Aorta (tissue), 5 donors: ENCODE measurements at places on chromosomes 2 and 18. TPM values are rescaled to one million over a fixed set of nuclear protein-coding genes. Genes with fewer than 3 reads are reported as not detected.

The IL36B gene
- not detected for total RNA-seq

The BMP10 gene
- not detected for total RNA-seq

The SLC9A2 gene
- not detected for total RNA-seq

The TNS1 gene
- total RNA-seq: 1,456 TPM

DNA sequence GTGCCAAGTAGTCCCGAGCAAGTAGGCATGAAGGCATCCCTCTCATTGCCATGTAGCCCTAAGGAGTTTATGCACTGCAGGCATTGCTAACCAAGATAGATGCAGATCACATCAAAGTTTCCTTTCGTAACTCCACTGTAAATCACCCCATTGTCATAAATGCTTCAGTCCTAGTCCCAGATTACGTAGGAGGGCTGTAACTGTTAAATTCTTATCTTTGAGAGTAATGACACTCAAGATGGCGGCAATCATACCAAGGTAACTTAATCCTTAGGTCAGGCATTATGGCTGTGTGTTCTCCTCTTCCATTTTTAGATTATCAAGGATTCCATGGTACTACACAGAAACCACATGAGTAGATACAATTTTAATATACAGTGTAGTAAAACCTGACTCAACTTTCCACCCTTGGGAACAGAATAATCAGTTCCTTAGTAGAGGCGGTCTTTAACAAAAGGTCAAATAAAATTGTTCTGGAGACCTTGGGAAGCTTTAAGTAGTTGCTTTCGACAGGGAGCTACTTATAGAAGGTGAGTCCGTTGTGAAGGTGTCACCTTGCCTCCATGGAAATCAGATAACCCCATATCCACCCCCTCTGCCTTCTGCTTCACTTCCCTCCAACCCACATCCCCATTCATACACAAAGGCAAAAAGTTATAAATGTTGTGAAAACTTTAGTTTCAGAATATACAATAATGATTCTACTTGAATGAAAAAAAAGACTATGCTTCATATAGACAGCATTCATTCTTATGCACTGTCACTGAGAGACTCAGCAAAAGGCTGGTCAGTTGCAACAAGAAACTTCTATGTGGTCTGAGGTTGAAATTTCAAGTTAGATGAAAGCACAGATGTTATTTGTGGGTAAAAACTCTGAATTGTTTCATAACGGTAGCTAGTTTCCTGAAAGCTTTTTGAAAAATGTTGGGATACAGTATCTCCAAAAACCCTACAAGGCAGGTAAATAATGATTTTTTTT lies 64.8 kb upstream of the GALNT5 start:
- H3K36me3 ChIP-seq: no peaks in the 10 kb centered on the region
- DNase-seq: no peak
- no peaks in the 10 kb centered on the region for H3K27me3 ChIP-seq
- no peak overlapping the region for H3K4me3 ChIP-seq
- no peak overlapping the region for H3K27ac ChIP-seq

- no peak overlapping the region for H3K27ac ChIP-seq
- H3K4me1 ChIP-seq: peaks cover 8% of the 10 kb centered on the region
- no peaks in the 10 kb centered on the region for H3K36me3 ChIP-seq
- H3K4me3 ChIP-seq: no peak overlapping the region
These were observed 14.6 kb upstream of the HNRNPLL start for GRCh38 chr2:38617301-38617700.

- H3K36me3 ChIP-seq: no peaks in the 10 kb centered on the region
- H3K27ac ChIP-seq: no peak overlapping the region
- no peak overlapping the region for H3K4me3 ChIP-seq
- H3K27me3 ChIP-seq: no peaks in the 10 kb centered on the region
- DNase-seq: no peak
These were observed 80.4 kb upstream of the RPL31 start for GRCh38 chr2:100921685-100922161.

GRCh38 chr2:122340246-122340645 lies 584.8 kb downstream of the TSN start:
- H3K27me3 ChIP-seq: no peaks in the 10 kb centered on the region
- H3K27ac ChIP-seq: no peak overlapping the region
- H3K36me3 ChIP-seq: no peaks in the 10 kb centered on the region
- DNase-seq: no peak
- H3K4me3 ChIP-seq: no peak overlapping the region

GRCh38 chr18:39909706-39910105 lies 2045.3 kb upstream of the PIK3C3 start:
- no peaks in the 10 kb centered on the region for H3K27me3 ChIP-seq
- H3K36me3 ChIP-seq: no peaks in the 10 kb centered on the region
- no peak overlapping the region for H3K27ac ChIP-seq
- DNase-seq: no peak

DNA sequence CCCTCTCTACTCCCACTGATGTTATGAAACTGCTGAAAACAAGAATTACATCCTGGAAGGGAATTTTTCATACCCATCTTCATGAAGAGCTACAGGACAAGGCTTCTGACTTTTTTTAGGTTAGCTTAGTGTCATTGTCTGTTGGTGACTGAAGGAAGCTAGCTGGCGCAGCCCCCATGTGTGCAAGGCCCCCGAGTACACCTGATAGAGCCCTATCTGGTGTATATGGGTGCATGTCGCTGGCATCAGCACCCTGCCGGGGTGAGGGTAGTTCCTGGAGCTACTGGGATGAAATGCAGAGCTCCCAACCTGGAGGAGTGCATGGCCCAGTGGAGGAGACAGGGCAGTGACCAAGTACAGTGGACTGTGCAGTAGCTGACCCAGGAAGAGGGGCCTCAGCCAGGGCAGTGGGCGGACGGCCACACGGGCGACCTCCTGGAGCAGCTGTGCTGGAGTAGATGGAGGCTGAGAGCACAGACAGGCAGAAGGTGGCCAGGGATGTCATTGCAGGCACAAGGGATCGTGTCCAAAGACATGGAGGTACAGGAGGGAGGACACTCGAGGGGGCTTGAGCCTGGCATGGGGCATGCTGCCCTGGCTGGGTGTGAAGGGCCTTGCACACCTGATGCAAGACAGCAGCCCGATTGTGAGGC lies 12.1 kb downstream of the IMPA2 start:
- DNase-seq: peak; percentile 62
- H3K27ac ChIP-seq: no peak overlapping the region
- H3K36me3 ChIP-seq: no peaks in the 10 kb centered on the region
- H3K4me3 ChIP-seq: no peak overlapping the region
- no peaks in the 10 kb centered on the region for H3K4me1 ChIP-seq

DNA sequence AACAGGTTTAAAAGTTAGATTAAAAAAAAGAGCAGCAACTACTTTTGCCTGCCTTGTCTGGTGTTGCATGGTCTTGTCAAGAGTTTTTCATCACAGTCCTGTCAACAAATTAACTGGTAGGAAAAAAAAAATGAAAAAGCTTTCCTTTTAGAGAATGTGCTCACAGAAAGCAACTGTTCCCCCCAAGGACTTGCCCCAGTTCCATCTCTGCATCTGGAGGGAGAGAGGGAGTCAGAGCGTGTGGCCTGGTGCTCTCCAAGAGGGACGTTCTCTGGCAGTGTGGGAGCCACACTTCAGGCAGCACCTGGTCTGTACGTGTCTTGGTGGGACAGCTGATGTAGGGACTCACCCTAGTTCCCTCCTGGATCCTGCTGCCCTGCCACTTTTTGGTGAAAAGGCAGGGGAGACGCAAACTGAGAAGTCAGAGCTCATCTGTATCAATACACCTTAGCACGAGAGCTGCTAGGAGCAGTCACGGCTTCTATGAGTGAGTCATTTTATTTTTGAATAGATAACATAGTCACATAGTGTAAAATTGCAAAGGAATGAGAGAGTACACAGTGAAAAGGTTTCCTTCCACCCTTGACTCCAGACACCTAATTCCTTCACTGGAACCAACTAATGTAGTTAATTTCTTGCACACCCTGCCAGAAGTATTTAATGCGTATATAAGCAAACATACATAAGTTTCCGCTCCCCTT lies 172.5 kb upstream of the MGAT5 start:
- H3K4me1 ChIP-seq: no peaks in the 10 kb centered on the region
- H3K4me3 ChIP-seq: no peak overlapping the region
- no peak for DNase-seq
- no peaks in the 10 kb centered on the region for H3K27me3 ChIP-seq
- no peak overlapping the region for H3K27ac ChIP-seq

GRCh38 chr2:172440795-172441194 lies 13.4 kb downstream of the ITGA6 start:
- H3K36me3 ChIP-seq: no peaks in the 10 kb centered on the region
- H3K27me3 ChIP-seq: peaks cover under 1% of the 10 kb centered on the region
- no peak for DNase-seq
- H3K27ac ChIP-seq: no peak overlapping the region

- no peak for DNase-seq
- no peaks in the 10 kb centered on the region for H3K27me3 ChIP-seq
- no peaks in the 10 kb centered on the region for H3K36me3 ChIP-seq
- H3K4me3 ChIP-seq: no peak overlapping the region
These were observed 246.9 kb downstream of the LDLRAD4 start for GRCh38 chr18:13465476-13465875.

DNA sequence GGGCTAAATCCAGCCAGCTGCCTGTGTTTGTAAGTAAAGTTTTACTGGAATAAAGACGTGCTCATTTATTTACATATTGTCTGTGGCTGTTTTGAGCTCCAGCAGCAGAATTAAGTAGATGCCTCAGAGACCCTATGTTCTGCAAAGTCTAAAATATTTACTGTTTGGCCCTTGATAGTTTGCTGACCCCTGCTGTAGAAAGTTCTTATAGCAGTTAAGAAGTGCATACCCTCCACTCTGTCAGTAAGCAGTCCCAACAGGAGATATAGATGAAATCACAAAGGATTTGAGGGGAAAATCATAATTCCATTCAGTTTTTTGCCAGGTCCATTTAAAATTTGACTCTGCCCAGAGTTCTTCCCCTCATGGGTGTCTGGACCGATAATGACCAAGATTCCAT lies 50.1 kb upstream of the ITM2C start:
- DNase-seq: no peak
- no peaks in the 10 kb centered on the region for H3K27me3 ChIP-seq
- no peak overlapping the region for H3K4me3 ChIP-seq
- no peak overlapping the region for H3K27ac ChIP-seq
- peaks cover 9% of the 10 kb centered on the region for H3K36me3 ChIP-seq
- no peaks in the 10 kb centered on the region for H3K4me1 ChIP-seq

DNA sequence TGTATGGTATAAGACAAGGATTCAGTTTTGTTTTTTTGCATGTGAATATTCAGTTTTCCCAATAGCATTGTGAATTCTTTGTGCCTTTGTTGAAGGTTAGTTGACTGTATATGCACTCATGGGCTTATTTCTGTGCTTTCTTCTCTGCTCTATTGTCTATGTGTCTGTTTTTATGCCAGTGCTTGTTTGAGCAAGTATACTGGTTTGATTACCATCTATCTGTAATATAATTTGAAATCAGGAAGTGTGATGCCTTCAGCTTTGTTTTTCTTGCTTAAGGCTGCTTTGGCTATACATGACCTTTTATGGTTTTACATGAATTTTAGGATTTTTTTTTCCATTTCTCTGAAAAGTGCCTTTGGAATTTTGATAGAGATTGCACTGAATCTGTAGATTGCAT lies 23.5 kb downstream of the COLEC11 start:
- DNase-seq: no peak
- H3K4me1 ChIP-seq: no peaks in the 10 kb centered on the region
- H3K4me3 ChIP-seq: no peak overlapping the region
- H3K27ac ChIP-seq: no peak overlapping the region

DNA sequence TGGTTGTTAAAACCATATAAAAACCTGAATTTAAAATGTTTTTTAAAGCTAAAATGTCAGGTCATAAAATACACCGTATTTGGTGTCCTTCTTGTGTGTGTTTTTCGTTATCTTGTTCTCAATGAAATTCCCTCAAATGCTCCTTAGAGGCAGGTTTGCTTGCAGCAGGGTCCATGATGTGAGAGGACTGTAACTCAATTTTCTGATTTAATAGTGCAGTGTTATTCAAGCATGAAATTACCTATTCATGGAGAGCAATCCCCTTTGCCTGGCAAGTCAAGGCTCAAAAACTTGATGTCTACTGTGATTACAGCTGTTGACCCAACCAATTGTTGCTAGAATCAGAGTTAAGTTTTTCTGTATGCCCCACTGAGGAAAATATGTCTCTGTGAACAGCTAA lies 318.2 kb downstream of the GALNT13 start:
- no peaks in the 10 kb centered on the region for H3K27me3 ChIP-seq
- no peaks in the 10 kb centered on the region for H3K4me1 ChIP-seq
- no peak overlapping the region for H3K4me3 ChIP-seq
- no peaks in the 10 kb centered on the region for H3K36me3 ChIP-seq
- DNase-seq: no peak

- no peaks in the 10 kb centered on the region for H3K27me3 ChIP-seq
- DNase-seq: no peak
- H3K27ac ChIP-seq: no peak overlapping the region
- H3K36me3 ChIP-seq: no peaks in the 10 kb centered on the region
- no peaks in the 10 kb centered on the region for H3K4me1 ChIP-seq
These were observed 179.1 kb downstream of the LDLRAD4 start for GRCh38 chr18:13397504-13398163.

- no peaks in the 10 kb centered on the region for H3K36me3 ChIP-seq
- H3K27me3 ChIP-seq: no peaks in the 10 kb centered on the region
- no peak overlapping the region for H3K27ac ChIP-seq
- no peak for DNase-seq
- H3K4me1 ChIP-seq: no peaks in the 10 kb centered on the region
These were observed 72.3 kb downstream of the AAK1 start for GRCh38 chr2:69571189-69571588.

GRCh38 chr2:206736935-206737334 lies 18.7 kb upstream of the DYTN start:
- H3K27ac ChIP-seq: no peak overlapping the region
- no peak overlapping the region for H3K4me3 ChIP-seq
- H3K27me3 ChIP-seq: no peaks in the 10 kb centered on the region
- H3K4me1 ChIP-seq: no peaks in the 10 kb centered on the region
- no peak for DNase-seq
- H3K36me3 ChIP-seq: no peaks in the 10 kb centered on the region

- H3K36me3 ChIP-seq: no peaks in the 10 kb centered on the region
- DNase-seq: peak; percentile 82
- H3K27ac ChIP-seq: peak overlapping the region; percentile 50
- peak overlapping the region; percentile 97 for H3K4me3 ChIP-seq
These were observed 1.1 kb downstream of the TLK1 start for GRCh38 chr2:171159372-171160118.

DNA sequence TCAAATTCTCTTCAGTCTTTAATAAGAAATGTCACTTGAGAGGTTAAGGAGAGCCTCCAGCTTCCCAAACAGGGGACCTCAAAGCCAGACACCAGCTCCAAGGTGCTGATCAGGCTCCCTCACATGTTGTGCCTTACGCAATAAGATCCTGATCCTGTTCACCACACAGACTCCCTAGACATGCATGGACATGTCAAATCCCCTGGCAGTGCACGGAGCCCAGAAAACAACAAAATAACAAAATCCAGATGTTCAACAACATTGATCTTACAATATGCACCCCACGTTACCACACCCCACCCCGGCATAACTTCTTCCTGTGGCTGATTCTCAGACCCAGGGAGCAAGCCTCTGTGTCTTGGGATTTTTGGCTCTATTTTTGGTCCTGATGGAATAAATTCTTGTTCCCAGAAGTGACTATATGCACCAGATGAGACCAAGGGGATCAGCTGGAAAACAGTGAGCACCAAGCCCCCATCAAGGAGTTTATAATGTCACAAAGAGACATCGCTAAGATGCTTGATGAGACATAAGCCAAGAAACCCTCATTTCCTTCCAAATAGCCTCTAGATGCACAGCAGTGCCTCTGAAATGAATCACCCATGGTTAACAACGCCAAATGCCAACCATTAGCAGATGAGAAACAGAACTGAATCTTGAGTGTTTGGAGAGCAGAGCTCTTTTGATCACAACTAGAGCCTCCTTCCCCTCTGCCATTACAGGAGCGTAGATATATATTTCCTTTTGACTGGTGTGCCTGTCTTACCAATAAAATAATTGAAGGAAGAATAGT lies 198.2 kb downstream of the PRKCE start:
- peaks cover 3% of the 10 kb centered on the region for H3K4me1 ChIP-seq
- H3K27me3 ChIP-seq: no peaks in the 10 kb centered on the region
- H3K36me3 ChIP-seq: no peaks in the 10 kb centered on the region
- DNase-seq: no peak
- H3K27ac ChIP-seq: no peak overlapping the region
